ENCODE measurements at places on chromosomes 3 and 15.

GRCh38 chr15:74227968-74228722, 8.0 kb upstream of the CCDC33 start:
- DNase-seq = no peak

- no peak for DNase-seq
Measured at GRCh38 chr3:126347543-126348161, 9.6 kb downstream of the KLF15 start.

GRCh38 chr3:98029083-98029482, 6.0 kb downstream of the GABRR3 start:
- no peak for DNase-seq

- DNase-seq = no peak
Measured at GRCh38 chr15:44298878-44299277, 10.4 kb downstream of the GOLM2 start.

- DNase-seq = no peak
Measured at GRCh38 chr3:5553203-5553602, 365.7 kb downstream of the EDEM1 start.

- no peak for DNase-seq
Measured at GRCh38 chr15:51234176-51234927, 104.0 kb downstream of the CYP19A1 start.

- DNase-seq = no peak
Measured at GRCh38 chr3:54831112-54831511, 96.7 kb downstream of the LRTM1 start.

DNA sequence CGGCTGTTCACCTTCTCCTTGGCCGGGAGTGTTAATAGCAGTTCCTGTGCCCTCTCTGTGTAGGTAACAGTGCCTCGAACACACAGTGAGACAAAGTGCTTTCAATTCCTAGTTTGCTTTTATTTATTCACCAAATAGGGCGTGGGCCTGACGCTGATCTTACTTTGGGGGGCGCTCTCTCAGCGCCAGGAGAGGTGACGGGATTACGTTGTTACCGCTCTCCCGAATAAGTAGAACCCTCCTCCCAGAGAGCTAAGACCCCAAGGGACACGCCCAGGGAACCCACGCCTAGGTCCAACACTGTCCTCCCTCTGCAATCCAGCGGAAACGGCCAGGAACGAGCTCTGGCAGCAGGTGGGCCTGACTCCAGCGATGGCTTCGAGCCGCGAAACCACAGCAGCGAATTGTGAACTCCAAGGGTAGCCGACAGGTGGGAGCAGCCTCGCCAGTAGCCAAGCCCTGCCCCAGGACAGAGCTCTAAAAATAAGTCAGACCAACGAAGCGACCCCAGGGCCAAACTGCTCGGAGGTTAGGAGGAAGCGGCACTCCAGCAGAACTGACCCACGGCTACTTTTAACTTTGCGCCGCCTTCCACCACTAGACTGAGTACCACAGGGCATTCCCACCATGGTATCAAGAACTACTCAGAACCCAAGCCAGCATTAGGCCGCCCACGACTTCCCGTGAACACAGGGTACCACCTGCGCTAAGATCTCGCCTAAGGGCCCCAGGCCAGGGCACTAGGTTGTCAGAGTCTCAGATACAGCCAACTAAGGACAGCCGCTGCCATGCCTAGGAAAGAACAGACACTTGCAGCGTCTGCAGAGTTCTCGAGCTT, 1.6 kb upstream of the SIN3A start:
- peak; percentile 16 for DNase-seq

DNA sequence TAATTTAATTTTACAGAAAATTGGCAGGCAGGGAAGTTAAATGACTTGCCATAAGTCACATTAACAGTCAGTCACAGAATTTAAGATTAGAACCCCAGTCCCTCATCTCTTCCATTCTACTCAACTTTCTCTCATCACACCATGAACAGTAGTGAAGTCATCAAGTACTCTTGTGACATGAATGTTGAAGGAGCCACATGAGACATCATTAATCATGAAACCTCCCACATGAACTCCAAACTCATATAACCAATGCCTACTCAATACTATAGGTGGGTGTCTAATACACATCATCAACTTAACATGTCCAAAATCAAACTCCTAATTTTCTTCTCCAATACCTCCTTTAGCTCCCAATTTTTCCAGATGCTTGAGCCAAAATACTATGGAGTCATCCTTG, 19.5 kb downstream of the PHC3 start:
- no peak for DNase-seq

- no peak for DNase-seq
Measured at GRCh38 chr3:67291287-67292252, 293.5 kb downstream of the KBTBD8 start.

DNA sequence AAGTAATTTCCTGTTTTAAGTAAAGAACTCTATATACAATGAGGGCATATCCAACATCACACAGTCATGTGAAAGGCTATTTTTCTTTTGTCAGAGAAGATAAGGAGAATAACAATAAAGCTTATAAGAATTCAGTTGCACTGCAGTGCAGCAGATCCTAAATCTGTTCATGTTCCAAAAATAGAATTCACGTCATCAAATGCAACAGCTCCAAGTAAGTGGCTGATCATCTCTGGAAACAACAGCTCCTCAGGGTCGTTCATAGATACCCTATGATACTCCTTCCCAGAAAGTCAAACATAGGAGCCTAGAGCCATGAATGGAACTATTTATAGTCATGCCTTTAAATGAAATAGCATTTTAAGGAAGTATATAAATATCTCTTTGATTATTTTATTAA, 100.2 kb downstream of the FMN1 start:
- peak; percentile 35 for DNase-seq

GRCh38 chr3:128546646-128547045, 53.6 kb upstream of the GATA2 start:
- DNase-seq = no peak

DNA sequence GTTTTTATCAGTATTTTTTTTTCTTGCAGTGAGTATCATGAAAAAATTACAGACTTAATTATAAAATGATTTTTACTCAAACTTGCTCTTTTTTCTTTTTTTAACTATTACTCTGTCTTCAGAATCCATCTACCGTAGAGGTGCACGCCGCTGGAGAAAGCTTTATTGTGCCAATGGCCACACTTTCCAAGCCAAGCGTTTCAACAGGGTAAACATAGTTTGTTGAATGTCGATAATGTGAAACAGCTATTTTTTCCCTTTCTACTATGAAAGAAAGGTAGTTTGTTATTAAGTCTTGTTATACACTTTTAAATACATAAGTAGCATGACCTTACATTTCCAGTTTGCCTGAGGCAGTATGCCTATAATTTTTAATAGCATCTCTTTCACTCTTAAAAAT, 45.6 kb downstream of the PRKCI start:
- DNase-seq = no peak

DNA sequence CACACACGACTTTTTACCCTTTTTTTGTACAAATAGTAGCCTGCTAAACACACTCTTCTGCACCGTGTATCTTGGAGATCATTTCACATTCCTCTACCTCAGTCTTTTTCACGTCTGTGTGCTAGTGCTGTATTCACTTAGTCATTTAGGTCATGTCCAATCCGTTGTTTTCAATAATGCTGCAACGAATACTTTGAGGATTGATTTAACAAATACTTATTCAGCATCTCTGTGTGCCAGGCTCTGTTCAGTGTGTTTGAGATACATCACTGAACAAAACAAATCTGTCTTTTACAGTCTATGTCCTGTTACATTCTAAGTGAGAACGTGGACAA, 882 bp downstream of the JMJD7 start:
- no peak for DNase-seq

DNA sequence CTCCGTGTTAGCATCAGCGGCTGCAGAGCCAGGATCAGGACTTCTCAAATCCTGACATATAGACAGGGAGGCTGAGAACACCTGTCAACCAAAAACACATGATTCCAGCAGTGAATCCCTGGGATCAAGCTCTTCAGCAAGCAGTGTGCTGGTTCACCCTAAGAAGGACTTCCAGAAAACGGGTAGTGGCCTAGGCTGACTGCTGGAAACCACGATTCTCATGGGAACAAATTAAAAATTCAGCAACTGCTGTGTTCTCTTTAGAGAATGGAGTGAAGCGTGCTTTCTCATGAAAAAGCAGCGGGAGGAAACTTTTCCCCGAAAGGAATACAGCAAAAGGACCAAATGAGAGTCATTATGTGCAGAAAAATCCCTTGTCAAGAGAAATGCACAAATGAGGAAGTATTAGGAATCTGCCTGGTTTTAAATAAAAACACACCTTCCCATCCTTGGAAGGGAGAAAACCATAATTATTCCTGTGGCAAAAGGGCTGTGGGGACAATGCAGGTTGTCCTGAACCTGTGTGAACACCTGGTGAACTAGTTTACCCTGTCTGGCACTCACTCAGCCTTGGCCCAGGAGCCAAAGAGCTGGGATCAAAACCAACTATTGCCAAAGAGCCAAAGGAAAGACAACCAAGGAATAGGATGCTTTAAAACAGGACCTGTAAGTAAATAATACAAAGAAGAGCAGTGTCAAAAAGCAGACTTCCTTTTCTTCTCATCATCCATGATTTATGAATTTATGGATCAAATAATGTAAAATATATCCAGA, 13.4 kb downstream of the IL12A start:
- DNase-seq = no peak

DNA sequence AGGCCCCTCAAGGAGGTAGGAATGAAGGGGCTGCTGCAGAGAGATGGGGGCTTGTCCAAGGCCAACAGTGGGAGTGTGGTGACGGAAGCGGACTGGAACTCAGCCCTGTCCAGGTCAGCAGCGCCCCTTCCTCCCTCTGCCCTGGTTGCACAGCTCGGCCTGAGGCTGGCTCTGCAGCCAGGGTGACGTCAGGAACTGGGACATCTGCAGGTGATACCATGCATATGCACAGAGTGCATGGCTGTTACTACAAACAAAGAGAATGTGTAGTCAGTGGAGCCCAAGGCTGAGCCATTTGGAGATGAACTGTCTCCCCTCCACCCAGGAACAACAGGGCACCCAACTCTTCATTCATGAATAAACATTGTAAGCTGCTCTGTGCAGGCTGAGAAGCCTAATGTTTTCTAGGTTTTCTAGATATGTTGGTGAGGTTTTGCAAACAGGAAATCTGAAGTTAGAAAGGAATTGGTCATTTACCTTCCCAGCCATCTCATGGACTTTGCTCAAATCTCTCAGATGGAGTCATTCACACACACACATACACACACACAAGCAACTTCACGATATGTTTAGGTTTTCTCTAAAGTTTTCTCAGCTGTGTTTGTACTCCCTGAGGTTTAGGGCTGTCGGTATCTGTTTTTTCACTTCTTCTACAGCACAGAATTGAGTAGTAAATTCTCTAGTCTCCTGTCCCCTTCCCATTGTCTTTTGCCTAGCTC, 117.2 kb downstream of the TLE3 start:
- DNase-seq = no peak

DNA sequence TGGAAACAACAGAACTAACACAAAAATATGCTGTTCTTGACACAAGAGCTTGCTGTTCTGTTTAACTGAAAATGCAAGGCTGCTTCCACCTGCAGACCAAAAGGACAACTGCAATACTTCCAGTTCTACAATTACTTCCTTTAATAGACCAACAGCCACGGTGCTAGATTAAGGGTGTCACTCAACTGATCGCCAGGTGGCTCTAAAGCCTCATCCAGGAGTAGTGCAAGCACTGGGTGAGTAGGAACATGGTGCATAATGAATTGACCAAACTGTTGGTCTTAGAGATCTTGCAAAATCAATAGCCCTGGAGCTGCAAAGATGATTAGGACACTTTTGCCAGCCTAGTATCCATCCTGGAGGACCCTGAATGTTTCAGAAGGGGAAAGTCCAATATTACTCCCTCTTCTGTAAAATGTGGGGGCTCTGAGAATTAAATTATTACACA, 3.6 kb upstream of the CLDN16 start:
- DNase-seq = peak; percentile 50

DNA sequence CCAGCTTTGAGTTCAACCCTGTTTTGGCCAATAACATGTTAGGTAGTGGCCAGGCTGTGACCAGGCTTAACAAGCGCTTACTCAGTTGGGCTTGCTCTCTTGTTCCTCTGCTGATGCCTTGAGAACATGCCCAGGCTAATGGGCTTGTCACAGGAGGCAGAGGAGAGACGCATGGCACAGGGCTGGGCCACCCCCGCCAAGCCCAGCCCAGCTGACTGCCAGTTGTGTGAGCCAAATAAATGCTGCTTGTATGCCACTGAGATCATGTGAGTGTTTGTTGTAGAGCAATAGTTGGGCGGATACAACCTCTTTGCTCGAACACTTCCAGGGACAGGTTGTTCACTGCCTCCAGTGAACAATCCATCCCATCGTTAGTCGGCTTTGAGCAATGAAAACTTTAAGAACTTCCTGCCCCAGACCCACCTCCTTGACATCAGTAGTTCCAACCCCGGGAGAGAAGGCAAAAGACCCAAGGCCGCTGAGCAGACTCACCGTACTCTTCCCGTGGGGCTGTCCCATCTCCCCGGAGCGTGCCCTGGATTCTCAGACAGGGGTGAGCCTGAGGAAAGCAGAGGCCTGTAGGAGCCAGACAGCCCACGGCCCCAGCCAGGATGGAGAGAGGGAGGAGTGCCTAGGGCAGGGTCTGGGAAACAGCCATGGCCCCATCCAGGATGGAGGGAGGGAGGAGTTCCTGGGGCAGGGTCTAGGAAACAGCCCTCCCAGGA, 4.1 kb downstream of the PLA2G4F start:
- no peak for DNase-seq

DNA sequence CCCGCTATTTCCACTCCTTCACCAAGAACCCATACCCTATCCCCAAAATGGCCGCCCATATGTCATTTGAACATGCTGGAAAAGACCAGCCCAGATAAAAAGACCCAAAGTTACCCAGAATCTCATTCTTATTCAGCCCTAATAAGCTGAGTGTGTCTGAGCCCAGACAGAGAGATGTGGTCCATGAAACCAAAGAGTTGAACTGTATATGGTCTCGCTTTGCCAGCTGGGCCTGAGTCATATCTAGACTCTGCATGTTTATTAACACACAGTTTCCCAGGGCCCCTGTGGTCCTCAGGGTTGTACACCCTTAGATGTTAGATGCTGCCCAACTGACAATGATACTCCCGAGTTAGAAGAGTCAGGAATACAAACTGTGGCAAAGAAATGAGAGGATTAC, 201.9 kb upstream of the STRIT1 start:
- DNase-seq = peak; percentile 39

DNA sequence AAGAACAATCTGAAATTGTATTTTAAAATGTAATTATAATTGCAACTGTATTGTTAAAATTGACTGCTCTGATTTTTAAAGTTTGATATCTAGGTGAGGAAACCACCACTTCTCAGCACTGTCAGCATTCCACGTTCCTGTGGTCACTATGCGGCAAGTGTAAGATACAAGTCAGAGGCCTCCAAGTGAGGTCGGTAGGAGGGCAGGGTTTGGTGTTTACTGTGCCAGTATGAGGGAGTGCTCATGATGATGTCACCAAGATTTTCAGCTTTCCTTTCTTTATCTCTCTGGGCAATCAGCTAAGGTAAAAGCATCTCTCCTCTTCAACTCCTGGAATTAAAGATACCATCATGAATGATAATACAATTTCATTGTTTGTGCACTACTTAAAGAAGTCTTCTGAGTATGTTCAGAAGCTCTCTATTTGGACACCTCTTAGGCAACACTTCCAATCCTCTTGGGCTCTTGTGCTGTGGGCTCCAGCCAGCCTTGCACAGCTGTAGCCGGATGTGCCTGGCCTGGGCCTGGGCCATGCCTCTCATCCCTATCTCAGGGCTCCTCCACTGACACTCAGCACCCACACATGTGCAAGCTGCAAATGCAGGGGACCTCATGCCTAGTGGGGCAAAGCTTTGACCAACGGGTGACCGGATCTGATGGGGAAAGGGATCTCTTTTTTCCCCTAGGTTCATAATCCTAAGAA, 42.9 kb downstream of the CCR3 start:
- DNase-seq = no peak

- DNase-seq = no peak
Measured at GRCh38 chr15:70014331-70014730, 83.4 kb downstream of the TLE3 start.

- peak; percentile 6 for DNase-seq
Measured at GRCh38 chr15:78177447-78177873, 28.3 kb downstream of the IDH3A start.
